ENCODE measurements at places on chromosomes 3 and 15.

DNA sequence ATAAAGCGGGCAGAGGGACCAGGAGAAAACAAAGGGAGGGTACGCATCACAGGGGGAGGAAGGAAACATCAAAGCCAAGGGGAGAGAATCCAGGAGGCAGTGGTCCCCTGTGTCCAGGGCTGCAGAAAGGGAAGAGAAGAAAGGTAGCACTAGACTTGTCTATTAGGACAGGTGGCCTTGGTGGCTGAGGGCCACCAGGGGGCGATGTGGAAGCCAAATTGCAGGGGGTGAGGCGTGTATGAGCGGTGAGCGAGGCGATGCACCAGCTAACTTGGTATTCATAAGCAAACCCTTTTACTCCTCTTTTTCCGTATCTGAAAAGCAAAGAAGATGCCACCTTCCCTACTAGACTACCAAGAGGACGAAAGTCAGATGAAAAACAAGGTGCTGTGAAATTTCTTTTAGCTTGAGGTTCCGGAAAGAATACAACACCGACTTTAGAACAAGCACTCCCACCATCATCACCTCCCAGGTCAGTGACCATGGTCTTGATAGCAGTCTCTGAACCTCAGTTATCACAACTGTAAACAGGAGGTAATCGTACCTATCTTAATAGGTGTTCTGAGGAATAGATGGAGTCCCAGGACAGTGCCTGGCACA is 654.4 kb upstream of the ADAMTS9 start:
- DNase-seq: peak; percentile 60

DNA sequence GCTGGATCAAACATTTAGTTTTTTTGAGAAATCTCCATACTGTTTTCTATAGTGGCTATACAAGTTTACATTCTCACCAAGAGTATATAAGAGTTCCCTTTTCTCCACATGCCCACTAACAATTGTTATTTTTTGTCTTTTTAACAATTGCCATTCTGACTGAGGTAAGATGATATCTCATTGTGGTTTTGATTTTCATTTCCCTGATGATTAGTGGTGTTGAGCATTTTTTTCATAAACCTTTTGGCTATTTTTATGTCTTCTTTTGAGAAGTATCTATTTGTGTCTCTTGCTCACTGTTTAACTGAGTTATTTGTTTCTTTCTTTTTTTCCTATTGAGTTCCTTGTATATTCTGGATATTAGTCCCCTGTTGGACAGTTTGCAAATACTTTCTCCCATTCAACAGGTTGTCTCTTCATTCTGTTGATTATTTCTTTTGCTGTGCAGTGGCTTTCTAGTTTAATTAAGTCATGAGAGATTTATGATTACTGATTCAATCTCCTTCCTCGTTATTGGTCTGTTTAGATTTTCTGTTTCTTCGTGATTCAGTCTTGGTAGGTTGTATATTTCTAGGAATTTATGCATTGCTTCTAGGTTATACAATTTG is 6.7 kb upstream of the RNF13 start:
- no peak for DNase-seq

DNA sequence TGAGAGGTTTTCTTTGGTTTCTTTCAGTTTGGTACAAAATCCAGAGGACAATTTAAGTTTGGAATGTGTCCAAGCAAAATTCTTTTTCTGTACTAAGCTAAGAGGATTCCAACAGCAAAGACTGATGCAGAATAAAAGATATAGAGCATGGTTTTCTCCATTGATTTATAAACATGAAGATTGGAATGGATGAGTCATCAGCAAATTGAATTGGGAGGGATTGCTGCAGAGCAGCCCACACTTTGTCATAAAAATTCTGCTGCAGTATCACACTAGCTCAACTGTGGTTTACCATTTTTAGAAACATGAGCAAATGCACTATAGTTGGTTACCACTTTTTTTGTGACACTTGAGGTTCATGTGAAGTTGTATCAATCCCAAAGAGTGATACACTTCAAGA is 16.1 kb upstream of the LARP6 start:
- no peak for DNase-seq

DNA sequence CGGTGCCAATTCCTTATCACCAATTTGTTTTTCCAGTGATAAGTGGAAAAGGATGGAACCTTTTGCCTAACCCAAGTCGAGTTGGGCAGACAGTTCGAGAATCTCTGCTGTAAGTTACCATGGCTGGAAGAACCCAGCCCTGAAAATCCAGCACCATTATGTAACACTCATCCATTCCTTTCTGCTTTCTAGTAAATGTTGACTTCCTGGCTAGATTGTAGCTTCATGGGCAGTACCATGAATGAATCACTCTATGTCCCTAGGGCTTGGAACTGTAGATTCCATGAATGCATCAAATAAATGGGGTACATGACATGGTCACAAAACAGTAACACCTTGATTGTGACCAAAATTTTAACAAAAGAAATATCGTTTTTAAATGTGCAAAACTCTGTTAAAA is 14.0 kb downstream of the CHCHD4 start:
- DNase-seq: no peak

GRCh38 chr3:177495566-177495965 is 298.3 kb upstream of the TBL1XR1 start:
- no peak for DNase-seq

GRCh38 chr3:73046195-73046594 is 15.3 kb upstream of the EBLN2 start:
- no peak for DNase-seq

DNA sequence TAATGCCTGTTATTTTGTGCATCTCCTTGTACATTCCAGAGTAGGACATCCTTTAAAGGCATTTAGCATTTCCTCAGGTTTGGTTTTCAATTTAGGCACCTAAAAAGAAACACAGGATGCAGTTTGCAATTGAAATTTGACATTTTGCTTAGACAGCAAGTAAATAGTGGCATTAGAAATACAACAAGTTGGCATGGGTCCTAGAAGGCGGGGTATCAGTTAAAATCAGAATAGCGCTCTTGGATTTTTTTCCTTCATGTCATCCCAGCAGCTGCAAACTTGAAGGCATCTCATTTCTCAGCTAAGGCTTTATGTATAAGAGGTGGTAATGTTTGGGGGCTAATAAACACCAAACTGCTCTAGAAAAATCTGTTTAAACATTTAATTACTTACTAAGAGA is 47.5 kb upstream of the SKOR1 start:
- no peak for DNase-seq

- no peak for DNase-seq
These were observed 15.2 kb upstream of the ACAN start for GRCh38 chr15:88788036-88788435.

- no peak for DNase-seq
These were observed 58.6 kb upstream of the SLITRK3 start for GRCh38 chr3:165254812-165255211.

GRCh38 chr15:52076889-52077781 is 35.4 kb downstream of the BCL2L10 start:
- no peak for DNase-seq

- DNase-seq: no peak
These were observed 224.0 kb upstream of the RGMA start for GRCh38 chr15:93312891-93313486.

- no peak for DNase-seq
These were observed 1.8 kb downstream of the GSK3B start for GRCh38 chr3:120092474-120092873.

GRCh38 chr3:30548600-30548999 is 57.8 kb upstream of the TGFBR2 start:
- DNase-seq: no peak

- no peak for DNase-seq
These were observed 23.5 kb upstream of the ARPIN start for GRCh38 chr15:89936051-89936785.

GRCh38 chr15:91624353-91624968 is 229.0 kb upstream of the SLCO3A1 start:
- DNase-seq: no peak

DNA sequence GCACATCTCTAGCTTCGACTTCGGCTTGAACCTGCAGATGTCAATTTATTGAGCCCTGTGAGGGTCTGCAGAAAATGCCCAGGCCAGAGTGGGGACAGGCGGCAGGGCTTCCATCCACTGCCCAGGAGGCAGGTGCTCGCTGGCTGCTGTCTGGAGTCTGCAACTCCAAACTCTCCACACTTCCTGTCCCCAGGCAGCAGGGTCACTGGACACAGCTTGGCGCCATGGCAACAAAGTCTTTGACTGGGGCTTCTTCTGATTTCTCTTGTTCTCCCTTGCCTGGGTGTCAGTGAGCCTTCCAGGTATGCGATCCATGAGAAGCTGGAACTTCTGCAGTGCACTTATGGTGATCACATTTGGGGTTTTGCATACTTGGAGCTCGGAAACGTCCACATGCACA is 33.5 kb downstream of the SV2B start:
- no peak for DNase-seq

GRCh38 chr3:113910966-113911365 is 36.8 kb upstream of the ZDHHC23 start:
- DNase-seq: no peak

GRCh38 chr3:132857317-132857716 is 135.1 kb upstream of the NPHP3 start:
- DNase-seq: no peak

DNA sequence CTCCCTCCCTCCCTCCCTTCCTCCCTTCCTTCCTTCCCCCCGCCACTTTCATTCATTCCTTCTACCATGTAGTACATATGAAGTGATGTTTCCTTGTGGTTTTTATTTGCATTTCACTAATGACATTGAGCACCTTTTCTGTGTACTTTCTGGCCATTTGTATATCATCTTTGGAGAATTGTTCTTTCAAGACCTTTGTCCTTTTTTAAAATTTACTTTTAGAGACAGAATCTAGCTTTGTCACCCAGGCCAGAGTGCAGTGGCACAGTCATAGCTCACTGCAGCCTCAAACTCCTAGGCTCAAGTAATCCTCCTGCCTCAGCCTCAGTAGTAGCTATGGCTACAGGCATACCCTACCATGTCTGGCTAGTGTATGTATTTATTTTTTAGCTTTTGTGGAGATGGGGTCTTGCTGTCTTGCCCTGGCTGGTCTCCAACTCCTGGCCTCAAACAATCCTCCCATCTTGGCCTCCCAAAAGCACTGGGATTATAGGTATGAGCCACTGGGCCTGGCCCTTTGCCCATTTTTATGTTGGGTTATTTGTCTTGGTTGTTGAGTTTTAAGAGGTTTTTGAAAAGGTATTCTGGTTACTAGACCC is 42.0 kb upstream of the CTDSPL2 start:
- DNase-seq: no peak

- no peak for DNase-seq
These were observed 37.8 kb downstream of the GPR171 start for GRCh38 chr3:151165226-151165625.

- DNase-seq: no peak
These were observed 39.8 kb downstream of the FOXB1 start for GRCh38 chr15:60043744-60044435.

GRCh38 chr15:80992441-80992840 is 2.8 kb upstream of the MESD start:
- DNase-seq: no peak

DNA sequence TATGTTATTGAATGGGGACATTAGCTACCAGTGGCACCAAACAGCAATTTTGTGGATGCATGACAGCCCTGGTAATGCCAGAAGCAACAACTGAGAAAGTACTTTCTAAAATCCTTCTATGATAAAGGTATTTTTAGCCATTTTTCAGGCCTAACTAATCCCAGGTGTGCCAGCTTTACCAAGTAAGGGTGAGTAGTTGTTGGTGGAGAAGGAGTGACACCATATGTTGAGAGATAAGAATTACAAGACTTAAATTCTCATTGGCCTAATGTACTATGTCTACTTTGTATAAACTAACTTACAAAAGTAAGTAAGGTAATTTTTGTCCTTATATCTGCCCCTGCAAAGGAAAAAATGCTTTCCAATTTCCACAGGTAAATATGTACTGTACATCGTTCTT is 4.1 kb upstream of the COX17 start:
- no peak for DNase-seq

GRCh38 chr15:77628010-77628409 is 4.7 kb downstream of the LINGO1 start:
- no peak for DNase-seq

DNA sequence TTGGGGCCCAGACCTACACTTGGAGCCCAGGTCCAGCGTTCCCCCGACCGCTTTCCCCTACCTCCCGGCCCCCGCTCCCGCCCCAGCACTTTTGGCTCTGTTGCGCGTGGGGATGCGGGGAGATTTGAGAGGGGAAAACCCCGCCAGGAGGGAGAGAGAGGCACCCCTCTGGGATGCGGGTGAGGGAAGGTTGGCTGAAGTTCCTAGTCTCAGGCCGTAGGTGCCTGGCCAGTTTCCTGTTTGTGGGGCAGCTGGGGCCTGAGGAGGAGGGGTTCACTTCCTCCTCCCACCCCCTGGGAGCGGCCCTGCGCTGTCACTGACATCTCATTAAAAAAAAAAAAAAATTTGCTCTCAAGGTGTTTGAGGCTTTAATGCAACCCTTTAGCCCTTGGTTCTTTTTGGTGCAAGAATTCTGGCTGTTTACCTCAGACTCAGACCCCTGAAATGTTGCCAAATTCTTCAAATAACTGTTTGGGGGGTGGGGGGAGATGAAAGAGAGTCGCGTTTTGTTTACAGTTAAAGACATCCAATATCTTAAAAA is 2.6 kb downstream of the FAM43A start:
- peak; percentile 71 for DNase-seq

- no peak for DNase-seq
These were observed 12.5 kb upstream of the RPP14 start for GRCh38 chr3:58293516-58293915.

DNA sequence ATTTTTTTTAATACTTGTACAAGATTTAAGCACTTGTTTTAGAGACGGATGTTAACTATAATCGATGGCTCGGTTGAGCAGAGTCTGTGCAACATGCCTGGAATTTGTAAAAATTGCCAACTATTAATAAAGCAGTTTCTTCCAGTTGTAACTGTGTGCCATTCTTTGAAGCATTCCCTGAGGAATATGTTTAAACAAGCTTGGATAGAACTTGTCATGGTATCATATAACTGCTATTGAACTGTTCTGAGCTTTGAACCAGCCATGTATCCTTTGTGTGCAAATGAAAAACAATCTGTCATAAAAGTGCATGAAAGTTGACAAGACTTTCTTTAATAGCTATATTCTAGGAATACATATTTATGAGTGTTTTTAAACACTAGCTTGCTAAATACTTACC is 45.8 kb upstream of the UBE2E2 start:
- DNase-seq: no peak

DNA sequence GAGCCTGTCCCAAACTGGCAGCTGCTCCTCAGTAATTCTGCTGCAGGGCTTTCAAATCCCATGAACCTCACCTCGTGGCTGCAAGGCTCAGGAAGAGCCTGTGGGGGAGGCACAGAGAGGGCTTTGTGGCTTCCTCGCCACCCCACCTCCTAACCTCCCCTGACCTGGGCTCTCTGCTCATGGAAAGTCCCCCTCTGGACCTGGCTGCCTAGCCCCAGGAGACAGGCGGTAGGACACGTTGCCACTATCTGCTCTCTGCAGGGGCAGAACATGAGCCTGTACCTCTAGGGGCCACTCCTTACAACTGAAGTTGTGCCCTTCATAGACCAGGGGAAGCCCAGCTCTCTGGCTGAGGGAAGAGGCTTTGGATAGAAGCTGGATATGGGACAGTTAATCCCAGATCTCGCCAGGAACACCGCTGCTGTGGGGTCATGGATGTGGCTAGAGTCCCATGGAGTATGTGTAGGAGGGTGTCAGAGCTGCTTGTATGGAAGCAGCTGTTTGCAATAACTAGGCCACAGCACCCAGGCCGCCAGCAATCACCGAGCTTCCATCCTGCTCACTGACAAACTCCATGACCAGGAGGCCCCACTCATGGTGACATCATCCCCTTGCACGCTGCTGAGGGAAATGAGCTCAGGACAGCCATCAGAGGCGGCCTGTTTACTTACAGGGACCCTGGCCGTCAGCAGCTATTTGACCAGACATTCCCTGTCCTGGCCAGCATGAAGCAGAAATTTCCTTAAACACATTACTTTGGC is 34.0 kb upstream of the CILP start:
- DNase-seq: peak; percentile 87

- no peak for DNase-seq
These were observed 24.2 kb upstream of the NR2F2 start for GRCh38 chr15:96306321-96306720.

Measured in Right ventricle myocardium superior (tissue), 1 donor.